NCI-H1436 treated with DMSO at 0.1 percent for 48 hours (cell line): ENCODE measurements at places on chromosomes 12 and 14.

DNA sequence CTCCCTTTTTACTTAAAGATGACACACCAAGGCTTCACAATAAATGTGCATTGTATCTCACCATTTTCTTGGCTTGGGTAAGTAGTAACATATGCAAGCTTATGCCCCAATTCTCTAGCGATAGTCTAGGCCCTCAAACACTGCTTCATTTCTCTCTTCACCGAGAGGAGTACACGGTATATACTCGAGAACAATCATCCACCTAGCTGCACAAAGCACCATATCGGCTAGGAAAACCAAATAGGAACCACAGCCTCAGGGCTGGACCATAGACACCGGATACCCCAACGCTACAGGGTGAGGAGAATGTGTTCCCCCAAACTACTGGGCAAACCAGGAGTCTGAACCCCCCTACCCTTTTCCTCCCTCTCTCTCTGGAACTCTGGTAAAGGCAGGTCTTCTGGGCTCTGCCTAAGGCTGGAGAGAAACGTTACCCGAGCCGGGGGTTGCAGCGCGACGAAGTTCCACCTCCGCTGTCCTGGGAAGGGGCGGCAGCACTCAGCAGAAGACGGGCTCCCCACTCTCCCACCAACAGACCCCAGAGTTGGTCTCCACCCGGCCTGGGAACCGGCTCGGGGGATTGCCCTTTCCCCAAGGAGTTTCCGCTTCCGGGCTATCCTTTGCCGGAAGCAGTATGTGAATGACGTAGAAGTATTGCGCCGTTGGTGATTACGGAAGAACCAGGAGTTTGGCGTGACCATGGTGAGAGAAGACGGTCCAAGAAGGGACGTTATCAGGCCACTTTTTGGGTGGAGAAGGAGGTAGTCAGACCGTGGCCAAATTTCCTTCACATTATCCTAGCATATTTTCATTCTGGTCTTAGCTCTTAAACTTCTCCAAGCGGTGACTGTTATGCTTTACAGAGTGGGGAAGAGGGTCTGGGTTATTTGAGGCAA is at the start of the genes AREL1 and FCF1:
Gene AREL1, minus strand, starts transcription at position 582 of the 896 bp plus-strand sequence. CDS start 27,465 bp downstream, outside the sequence.
Gene FCF1, plus strand, starts transcription at position 646 of the 896 bp plus-strand sequence. Its CDS starts 54 bp downstream, at position 700.
- no peak for DNase-seq

- no peak for DNase-seq
Observed at GRCh38 chr12:71556875-71557274, 106.8 kb downstream of the ZFC3H1 start.

DNA sequence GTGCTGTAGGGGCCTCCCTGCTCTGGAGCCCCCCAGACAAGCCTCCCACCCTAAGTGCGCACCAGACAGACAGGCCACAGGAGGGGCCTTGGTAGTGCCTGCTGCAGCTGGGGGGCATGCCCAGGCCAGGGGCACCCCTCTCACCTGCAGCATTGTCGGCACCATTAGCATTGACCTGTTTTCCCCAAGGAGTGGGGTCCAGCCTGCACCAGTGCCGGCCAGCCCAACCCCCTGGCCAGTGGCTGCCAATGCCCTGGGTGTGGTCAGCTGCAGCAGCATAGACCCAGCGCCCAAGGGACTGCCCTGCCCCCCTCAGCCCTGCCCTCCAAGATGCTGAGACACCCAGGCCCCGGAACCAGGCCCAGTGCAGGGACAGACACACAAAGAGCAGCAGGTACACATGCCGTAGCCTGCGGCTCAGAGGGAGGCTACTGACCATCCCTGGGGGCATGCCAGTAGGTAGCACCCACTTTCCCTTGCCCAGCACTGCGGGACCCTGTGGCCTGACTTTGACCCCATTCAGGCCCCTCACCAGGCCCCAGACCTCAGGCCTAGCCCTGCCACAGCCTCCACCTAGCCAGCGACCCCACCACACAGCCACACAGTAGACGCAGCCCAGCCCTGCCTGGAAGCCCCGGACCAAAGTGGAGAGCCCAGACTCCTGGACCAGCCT is 1.0 kb downstream of the AHNAK2 start:
- DNase-seq = no peak

- DNase-seq = no peak
Observed at GRCh38 chr12:131147894-131148293, 194.2 kb downstream of the ADGRD1 start.

DNA sequence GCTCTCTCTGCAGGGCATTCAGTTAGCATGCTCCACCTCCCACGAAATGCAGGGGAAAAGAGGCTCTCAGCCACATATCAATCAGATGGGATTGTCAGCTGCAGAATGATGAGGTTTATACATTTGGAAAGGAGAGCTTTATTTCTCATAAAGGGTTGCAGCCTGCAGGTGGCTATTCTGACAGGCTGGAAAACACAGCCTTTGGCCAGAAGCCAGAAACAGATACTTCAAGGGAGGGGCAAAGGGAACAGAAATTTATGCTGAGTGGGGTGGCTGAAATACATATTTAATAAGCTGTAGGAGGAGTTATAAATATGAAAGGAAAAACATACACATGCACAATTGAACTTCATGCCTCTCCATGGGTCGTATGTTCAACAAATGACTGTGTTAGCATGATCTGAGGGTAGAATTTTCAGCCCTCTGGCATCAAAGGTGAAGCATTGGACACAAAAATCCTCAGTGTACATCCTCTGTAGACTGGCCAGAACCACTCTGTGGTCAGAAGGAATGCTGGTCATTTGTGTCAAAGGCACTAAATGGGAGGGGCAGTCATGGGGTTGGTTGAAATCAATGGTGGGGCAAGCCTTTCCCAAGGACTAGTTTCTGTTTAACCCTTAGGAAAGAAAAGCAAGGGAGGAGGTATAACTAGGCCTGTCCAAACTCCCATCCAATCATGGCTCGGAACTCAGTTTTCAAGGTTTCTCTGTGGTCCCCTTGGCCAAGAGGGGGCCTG is 62.4 kb downstream of the TMX1 start:
- DNase-seq = no peak

DNA sequence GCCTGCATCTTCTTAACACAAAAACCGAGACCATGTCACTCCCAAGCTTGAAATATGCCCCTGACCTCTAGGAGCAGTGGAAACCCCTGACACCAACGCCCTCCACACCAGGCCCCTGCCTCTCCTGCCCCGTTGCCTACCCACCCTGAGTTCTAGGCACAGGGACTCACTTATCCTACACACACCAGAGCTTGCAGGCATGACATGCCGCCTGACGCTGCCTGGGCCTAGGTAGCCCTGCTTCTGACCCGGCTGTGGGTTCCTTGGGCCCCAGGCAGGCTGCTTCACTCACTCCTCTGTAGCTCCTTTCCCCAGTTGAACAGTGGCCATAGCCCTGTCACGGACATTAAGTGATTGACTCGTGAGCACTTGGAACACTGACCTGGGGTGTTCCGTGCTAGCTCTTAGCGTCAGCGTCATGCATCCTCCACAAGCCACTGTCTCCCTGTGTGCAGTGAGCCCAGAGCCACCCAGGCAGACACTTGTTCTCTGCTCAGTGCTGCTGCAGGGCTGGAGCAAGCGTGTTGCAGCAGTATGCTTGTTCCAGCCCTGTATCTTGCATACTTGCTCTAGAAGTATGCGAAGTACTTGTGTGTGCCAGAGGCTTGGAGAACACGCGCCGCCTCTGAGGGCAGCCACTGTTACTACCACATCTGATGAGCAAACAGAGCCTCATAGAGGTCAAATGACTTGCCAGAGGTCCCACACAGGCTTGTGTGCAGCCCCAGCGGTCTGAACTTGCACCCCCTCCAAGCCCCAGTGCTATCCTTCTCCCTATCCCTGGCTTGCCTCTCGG is 15.6 kb downstream of the OTUB2 start:
- no peak for DNase-seq

DNA sequence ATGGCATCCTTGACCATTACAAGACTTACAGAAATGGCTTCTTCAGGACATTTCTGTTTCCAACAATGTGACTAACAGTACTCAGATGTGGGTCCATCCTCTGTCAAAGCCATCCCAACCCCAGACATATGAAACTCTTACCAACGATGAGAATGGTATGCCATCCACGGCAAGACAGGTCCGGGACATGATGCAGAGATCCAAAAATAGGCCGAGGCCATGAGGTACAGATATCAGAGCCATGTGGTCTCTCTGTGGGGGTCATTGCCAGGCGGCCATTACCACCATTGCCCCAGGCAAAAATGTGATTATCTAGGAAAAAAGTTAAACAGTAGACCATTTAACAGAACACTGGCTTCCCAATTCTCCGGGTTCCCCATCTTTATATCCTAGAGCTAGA is 27.5 kb downstream of the ZC2HC1C start:
- no peak for DNase-seq

GRCh38 chr12:65817866-65818265 is 6.4 kb upstream of the HMGA2 start:
- DNase-seq = no peak

DNA sequence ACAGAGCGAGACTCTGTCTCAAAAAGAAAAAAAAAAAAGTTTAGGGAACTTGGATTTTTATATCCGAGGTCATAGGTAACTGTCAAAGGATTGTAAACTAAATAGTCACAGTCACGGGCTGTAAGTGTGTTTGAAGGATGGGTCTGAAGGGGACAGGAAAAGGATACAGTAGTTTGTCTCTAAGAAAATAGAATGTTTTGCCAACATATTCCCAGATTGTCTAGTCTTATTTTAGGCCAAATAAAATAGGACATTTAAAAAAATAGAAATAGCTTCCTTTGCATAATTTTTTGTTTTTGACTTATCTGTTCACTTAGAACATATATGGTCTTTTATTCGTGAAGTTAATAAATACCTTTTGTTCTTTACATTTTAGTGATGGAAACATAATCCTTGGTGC is 24.2 kb upstream of the REP15 start:
- DNase-seq = no peak

- DNase-seq = no peak
Observed at GRCh38 chr12:56216461-56216860, 5.3 kb downstream of the RNF41 start.

DNA sequence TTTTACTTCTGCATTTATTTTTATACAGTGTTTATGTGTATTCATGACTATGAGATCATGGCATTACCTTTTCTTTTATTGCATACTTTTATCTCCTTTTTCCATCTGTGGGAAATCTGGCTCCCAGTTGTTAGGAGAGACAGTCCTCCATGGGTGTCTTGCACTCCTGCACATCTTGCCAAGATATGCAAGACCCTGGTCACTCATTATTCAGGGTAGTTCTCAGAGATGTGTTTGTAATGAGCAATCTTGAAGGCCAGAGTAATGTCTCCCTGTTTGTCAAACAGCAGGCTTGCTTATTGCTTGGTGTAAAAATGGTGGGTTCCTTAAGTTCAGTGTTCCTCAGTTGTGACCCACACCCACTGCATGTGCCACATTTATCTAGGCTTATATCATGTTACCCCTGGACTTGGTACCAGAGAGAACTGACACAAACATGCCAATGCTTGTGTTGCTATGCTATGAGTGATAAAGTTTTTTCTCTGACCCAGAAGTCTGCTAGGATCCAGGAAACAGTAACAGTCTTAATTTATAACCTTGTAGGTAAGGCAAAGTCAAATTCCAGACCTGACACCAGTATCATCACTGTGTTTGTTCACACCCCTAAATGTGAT is 36.8 kb downstream of the PPHLN1 start:
- DNase-seq = no peak

DNA sequence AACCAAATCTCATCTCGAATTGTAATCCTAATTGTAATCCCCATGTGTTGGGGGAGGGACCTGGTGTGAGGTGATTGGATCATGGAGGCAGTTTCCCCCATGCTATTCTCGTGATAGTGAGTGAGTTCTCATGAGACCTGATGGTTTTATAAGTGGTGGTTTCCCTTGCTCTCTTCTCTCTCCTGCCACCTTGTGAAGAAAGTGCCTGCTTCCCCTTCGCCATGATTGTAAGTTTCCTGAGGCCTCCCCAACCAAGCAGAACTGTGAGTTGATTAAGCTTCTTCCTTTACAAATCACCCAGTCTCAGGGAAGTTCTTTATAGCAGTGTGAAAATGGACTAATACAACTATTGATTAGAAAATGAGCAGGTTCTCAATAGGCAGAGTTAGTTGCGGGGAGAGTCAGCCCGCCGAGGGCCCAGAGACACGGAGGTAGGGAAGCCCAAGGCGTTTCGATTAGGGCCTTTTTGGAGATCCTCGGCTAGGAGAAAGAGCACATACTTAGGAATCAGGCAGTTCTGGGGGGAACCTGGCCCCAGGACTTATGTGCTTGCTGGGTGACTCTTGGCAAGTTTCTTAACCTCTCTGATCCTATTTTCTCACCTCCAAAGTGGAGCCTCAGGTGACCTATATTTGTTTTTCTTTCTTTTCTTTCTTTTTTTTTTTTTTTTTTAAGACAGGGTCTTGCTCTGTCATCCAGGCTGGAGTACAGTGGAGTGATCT is 65.7 kb downstream of the MVK start:
- no peak for DNase-seq

GRCh38 chr12:130124605-130125244 is 37.5 kb upstream of the FZD10 start:
- no peak for DNase-seq

DNA sequence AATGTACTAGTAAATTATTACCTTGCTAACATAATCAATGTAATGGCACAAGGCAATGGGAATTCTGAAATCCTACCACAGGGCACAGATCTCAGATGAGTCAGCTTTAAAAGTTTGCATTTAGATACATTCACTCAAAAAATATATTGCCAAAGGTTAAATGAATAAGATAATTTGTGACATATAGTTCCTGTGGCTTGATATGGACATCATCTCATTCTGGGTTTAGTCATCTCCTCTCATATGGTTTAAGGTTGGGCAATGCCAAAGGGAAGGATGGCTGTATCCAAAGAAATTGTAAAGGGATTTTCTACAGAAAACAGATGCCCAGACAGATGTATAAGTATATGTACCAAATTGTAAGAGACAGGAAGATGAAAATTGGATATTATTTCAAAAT is 1065.0 kb downstream of the LRFN5 start:
- no peak for DNase-seq

GRCh38 chr12:76259106-76259505 is 89.1 kb downstream of the BBS10 start:
- no peak for DNase-seq

- DNase-seq = no peak
Observed at GRCh38 chr14:91108941-91109611, 4.8 kb upstream of the DGLUCY start.

DNA sequence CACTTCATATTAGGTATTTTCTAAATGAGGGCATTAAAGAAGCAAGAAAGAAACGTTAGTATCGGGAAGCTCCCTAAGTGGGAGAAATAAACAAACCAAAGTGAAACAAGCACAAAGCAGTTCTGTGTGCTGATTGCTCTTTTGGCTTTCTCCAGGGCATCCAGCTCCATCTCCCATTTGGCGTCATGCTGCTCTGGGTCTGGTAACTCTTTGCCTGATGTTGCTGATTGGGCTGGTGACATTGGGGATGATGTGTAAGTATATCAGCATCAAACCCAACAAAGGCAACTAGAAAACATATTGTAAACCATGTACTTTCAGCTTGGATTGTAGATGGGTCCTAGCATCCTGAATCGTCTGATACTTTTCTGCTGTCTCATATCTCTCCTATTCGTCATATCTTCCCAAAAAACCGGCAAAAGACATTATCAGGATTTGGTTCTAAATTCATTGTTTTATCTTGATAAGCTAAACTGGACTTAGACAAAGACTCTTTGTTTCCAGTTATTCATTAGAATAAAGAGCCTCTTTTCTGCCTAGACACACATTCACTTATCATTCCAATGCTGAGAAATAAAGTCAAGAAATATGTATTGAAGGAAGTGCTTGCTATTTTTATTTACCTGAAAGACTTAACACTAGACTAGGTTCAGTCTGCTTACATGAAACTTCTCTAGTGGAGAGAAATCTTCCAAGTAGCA is 2.4 kb downstream of the CLEC12B start:
- no peak for DNase-seq
